ENCODE measurements at places on chromosomes 5 and 9.

GRCh38 chr9:122058709-122059108 is 34.4 kb downstream of the TTLL11 start:
- no peaks in the 10 kb centered on the region for H3K36me3 ChIP-seq
- no peak overlapping the region for H3K4me3 ChIP-seq
- H3K27me3 ChIP-seq: no peaks in the 10 kb centered on the region
- peaks cover 5% of the 10 kb centered on the region for H3K4me1 ChIP-seq
- no peak for DNase-seq
- H3K27ac ChIP-seq: no peak overlapping the region

- peaks cover 57% of the 10 kb centered on the region for H3K27me3 ChIP-seq
- DNase-seq: no peak
- H3K36me3 ChIP-seq: no peaks in the 10 kb centered on the region
- no peak overlapping the region for H3K4me3 ChIP-seq
- H3K4me1 ChIP-seq: no peaks in the 10 kb centered on the region
Observed at GRCh38 chr5:149278451-149279210, 7.0 kb downstream of the AFAP1L1 start.

GRCh38 chr5:142902186-142902965 is 132.2 kb downstream of the ARHGAP26 start:
- H3K4me3 ChIP-seq: no peak overlapping the region
- no peak for DNase-seq

DNA sequence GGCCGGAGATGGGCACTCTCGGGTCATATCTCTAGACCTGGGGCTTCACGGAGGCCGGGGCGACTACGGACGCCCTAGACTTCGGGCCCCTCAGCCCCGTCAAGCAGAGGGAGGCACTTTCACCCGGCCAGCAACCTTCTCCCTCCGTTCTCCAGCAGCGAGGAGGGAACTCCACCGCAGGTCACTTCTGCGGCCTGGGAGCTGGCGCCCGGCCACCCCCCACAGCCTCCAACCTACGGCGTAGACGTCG is 201 bp downstream of the DOLK start:
- DNase-seq: no peak
- peaks cover 30% of the 10 kb centered on the region for H3K4me1 ChIP-seq
- H3K27ac ChIP-seq: peak overlapping the region; percentile 99
- peak overlapping the region; percentile 97 for H3K4me3 ChIP-seq
- H3K36me3 ChIP-seq: peaks cover 4% of the 10 kb centered on the region

DNA sequence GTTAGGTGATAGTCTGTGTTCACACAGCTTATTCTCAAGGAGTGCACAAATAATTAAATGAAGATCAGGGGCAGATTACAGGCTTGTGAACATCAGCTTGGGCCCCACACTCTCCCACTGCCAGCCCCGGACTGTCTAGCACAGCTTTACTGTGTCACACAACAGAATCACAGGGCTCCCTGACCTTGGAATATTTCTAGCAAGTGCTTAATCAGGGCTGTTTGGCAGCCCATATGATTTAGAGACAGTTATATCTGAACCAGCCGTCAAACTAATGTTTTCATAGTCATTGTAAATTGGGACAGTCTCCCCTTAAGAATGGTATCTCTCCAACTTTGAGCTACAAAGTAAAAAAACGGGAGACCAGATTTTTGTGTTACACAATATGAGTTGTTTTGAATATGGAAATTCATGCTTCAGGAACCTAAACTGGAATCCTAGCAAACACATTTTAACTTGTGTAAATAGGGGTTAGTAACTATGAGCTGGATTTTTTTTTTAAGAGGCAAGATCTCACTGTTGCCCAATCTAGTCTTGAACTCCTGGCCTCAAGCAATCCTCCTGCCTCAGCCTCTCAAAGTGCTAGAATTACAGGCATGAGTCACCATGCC is 517.6 kb downstream of the BNC2 start:
- no peaks in the 10 kb centered on the region for H3K4me1 ChIP-seq
- no peak overlapping the region for H3K4me3 ChIP-seq
- no peak overlapping the region for H3K27ac ChIP-seq
- DNase-seq: no peak
- H3K36me3 ChIP-seq: no peaks in the 10 kb centered on the region

Data from natural killer cell treated with Interleukin-12 subunit alpha and Interleukin-12 subunit beta and Interleukin-15 and Interleukin-18, amount 100 ng/mL, for 72 hours (primary cell).